ENCODE measurements at places on chromosomes 6 and 20. TPM values are rescaled to one million over a fixed set of nuclear protein-coding genes. Genes with fewer than 3 reads are reported as not detected.

- DNase-seq, result no peak
Measured at GRCh38 chr6:156794546-156795354, 17.6 kb downstream of the ARID1B start.

DNA sequence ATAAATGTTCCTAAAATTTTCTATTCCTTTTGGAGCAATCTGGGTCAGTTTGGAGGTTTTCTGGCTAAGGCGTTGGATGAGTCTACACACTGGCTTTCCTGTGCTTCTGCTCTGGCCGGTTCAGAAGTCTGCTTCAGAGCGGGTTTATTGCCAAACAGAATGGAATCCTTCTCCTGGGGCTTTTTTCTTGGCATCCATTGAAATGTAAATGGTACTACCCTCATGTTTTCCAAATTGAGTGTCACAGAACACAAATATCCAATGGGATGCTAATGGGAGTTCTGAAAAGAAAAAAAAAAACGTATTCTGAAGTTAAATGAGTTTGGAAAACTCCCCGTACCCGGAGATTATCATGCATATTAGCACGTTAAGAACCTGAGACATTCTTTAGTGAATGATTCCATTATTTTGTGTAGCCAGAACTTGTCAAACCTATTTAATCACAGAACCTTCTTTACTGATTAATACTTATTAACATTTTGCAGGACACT lies 930.3 kb downstream of the QKI start:
- DNase-seq, result no peak

DNA sequence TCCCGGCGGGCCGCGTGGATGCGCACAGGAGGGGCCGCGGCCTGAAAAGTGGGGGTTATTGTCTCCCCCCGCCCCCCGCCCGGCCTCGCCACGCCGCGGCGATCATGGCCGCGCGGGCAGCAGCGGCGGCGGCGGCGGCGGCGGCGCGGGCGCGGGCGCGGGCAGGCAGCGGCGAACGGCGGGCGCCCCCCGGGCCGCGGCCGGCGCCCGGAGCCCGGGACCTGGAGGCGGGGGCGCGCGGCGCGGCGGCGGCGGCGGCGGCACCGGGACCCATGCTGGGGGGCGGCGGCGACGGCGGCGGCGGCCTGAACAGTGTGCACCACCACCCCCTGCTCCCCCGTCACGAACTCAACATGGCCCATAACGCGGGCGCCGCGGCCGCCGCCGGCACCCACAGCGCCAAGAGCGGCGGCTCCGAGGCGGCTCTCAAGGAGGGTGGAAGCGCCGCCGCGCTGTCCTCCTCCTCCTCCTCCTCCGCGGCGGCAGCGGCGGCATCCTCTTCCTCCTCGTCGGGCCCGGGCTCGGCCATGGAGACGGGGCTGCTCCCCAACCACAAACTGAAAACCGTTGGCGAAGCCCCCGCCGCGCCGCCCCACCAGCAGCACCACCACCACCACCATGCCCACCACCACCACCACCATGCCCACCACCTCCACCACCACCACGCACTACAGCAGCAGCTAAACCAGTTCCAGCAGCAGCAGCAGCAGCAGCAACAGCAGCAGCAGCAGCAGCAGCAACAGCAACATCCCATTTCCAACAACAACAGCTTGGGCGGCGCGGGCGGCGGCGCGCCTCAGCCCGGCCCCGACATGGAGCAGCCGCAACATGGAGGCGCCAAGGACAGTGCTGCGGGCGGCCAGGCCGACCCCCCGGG lies 637 bp downstream of the ARID1B start:
- DNase-seq, result peak; percentile 89

DNA sequence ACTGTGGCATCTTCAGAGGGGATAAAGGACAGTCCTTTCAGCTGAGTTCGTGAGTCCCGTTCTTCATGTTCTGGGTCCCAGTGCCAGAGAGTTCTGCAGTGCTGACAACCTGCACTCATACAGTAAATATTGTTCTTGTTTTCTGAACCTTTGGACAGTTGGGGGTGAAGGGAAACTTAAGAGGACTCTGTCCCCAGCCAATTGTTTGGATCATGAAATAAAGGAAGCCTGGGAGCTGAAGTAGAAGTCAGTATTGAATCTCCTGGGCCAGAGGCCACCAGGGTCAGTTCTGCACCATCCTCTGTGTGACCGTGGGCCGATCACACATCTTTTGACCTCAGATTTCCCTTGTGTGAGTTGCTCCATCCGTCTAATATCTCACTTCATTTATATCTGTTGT lies 3.2 kb downstream of the SLC2A12 start:
- DNase-seq, result no peak

DNA sequence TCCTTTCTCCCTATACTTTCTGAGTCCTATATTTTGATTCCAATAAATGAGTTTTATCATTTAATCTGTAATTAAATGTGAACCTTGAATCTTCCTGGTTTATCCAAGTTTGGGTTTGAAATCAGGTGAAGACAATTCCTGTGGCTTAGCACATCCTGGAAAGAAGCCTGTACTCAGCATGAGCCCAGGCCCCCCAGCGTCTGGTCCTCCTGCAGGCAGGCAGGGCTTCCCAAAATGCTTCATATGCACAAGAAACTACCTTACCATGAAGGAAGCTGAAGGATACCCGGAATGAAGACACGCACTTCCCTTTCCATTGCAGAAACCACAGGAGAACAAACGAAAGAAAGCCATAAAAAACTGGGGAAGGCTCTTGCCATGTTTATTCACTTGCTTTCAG lies 157.4 kb upstream of the PDE10A start:
- no peak for DNase-seq

GRCh38 chr6:27260369-27260768 lies 12.9 kb downstream of the PRSS16 start:
- no peak for DNase-seq

DNA sequence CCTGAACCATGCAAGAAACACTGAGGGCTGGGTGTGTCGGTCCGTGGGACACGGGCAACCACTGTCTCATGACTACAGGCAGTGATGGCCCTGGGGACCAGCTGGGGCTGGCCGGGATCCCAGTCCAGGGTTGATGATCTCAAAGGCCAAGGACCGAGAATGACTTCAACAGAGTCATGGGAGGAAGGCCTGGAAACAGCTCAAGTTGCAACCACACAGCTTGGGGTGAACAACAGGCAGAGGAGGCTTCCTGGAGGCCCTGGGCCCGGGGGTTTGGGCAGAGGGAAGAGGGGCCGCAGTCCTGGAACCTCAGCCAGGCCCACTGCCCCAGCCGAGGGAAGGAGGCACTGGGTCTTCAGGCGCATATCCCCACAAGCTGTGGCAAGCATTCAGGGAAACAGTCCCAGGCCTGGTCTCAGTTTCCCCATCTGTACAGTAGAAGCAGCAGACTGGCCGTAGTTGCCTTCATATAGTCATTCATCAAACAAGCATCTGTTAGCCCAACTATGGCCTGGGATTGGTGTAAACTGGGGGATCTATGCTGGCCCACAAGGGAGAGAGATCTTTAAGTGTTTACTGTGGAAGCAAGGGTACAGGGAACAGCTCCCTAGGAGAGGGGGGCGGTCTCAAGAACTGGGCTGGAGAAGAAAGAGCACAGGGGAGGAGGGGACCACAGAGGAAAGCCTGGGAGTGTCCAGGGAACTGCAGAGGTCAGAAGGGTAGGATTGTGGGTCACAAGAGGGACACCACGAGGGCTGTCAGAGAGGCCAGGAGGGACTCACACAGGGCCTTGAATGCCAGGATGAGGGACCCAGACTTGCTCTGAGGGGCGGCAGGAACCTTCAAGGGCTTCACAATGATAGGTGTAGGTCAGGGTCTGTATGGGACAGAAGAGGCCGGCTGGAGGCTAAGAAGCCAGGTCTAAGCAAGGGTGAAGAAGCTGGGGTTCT lies 2.1 kb downstream of the MYL9 start:
- peak; percentile 96 for DNase-seq

DNA sequence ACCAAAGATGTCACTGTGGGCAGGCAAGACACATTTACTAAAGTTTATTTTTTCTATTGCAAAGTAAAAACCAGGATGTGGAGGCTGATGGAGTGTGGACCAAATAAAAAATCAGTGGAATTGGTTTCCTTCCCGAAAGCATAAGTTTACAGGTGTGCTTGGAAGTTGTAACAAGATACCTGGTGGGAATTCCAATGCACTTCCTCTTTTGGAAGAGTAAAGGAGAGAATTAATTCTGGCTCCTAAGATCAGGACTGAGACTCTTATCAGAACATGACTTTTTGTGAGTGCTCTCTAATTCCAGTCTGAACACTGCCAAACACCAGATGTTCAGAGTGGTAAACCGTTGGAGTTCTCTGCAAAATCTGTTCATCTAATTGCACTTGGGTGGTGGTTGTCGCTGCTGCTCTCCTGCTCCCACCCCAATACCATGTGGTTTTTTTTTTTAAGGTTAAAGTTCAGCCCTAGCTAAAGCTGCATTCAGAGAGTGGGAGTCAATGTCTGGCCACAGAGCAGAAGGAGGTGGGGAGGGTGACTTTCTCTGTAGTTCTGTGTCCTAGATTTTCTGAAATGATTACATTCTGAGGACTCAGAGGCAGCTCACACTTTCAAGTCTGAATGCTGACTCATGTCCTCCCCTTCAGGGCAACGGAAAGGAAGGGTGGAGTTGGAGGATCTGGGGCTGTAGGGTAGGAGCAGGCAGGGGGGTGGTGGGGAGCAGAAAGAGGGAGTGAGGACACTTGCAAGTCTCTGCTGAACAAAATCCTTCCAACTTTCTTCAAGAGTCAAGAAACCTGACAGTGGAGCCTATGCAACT lies 275.8 kb upstream of the PRDM1 start:
- no peak for DNase-seq

Gene SRMS
- total RNA-seq, result not detected

Data from posterior vena cava (tissue), 2 donors.